ENCODE measurements at places on chromosomes 6 and 20. TPM values are rescaled to one million over a fixed set of nuclear protein-coding genes. Genes with fewer than 3 reads are reported as not detected.

DNA sequence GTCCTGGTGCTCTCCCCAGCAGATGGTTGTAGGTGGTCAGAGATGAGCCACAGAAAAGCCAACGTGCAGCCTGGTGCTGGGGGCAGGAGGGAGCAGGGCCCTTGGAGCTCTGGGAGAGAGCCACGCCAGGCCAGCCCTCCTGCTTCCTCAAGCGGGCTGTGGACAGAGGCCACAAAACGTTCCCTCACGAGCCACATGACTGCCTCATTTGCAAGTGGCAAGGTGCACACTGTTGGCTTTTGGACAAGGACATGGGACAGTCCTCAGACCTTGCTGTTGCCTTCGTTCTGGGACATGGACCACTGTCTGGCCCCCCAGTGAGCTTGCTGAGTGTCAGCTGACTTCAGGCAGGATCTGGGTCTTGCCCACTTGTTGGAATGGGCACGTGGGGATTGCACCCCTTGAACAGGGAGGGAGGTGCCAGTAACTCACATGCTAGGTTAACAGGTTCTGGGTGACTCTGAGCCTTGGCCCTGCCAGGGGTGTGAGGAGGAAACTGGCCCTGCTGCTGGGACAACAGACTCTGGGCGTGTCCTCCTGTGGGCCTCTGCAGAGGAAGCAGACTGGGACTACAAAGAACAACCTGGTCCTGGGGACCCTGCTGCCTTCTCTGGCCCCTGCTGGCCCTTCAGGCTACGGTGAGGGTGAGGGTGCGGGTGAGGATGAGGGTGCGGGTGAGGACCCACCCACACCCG is 2.6 kb downstream of the SLCO4A1 start:
- no peaks in the 10 kb centered on the region for H3K36me3 ChIP-seq
- H3K27ac ChIP-seq = peak overlapping the region; percentile 32
- no peaks in the 10 kb centered on the region for H3K27me3 ChIP-seq
- DNase-seq = peak; percentile 82

TP53INP2 gene
- total RNA-seq = 43.0 TPM

DNA sequence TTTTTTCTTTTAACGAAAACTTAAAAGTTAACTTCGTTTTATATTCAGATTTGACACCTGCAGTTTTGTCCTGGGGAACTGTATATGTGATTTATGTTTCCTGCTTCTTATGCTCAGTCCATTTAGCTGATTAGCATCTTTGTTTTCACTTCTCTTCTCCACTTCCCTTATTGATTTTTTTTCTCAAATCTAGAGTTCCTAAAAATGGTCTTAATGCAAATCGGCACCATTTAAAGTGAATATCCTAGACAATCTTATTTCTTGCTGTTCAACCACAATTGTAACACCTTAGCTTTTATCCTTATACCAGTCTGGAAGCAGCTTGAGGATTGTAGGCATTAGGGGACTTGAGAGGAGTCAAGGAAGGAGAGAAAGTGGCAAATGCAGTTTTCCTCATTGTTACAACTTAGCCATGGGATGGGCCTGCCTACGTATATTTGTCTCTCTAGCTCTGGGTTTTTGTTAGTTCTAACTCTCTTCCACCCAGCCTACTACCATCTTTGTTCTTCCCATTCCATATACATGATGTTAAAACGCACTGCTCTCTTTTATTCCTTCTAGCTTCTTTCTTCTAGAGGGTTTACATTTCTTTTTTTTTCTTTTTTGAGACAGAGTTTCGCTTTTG is 8.5 kb downstream of the QRSL1 start:
- no peak overlapping the region for H3K27ac ChIP-seq
- no peak overlapping the region for H3K4me3 ChIP-seq
- no peak for DNase-seq

DNA sequence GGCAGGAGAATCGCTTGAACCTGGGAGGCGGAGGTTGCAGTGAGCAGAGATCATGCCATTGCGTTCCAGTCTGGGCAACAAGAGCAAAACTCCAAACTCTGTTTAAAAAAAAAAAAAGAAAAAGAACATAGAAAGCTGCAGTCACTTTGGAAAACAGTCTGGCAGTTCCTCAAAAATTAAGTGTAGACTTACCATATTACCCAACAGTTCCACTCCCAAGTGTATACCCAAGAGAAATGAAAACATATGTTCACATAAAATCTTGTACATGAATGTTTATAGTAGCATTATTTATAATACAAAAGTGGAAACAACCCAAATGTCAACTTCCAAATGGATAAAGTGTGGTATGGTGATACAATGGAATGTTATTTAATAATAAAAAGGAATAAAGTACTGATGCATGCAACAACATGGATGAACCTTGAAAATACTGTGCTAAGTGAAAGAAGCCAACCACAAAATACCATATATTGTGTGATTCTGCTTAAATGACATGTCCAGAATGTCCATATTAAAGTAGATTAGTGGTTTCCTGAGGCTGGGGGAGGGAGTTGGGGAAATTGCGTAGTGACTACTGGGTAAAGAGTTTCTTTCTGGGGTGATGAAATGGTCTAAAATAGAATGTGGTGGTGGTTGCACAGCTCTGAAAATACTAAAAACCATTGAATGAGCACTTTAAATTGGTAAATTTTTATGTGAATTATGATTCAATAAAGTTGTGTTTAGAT is 62.9 kb downstream of the SUN5 start:
- H3K27me3 ChIP-seq = no peaks in the 10 kb centered on the region
- no peaks in the 10 kb centered on the region for H3K36me3 ChIP-seq
- no peaks in the 10 kb centered on the region for H3K4me1 ChIP-seq
- H3K27ac ChIP-seq = no peak overlapping the region
- no peak overlapping the region for H3K4me3 ChIP-seq

GRCh38 chr6:108291091-108291490 is 3.8 kb upstream of the AFG1L start:
- no peaks in the 10 kb centered on the region for H3K27me3 ChIP-seq
- no peaks in the 10 kb centered on the region for H3K4me1 ChIP-seq
- no peak for DNase-seq
- no peak overlapping the region for H3K27ac ChIP-seq
- H3K4me3 ChIP-seq = no peak overlapping the region
- H3K36me3 ChIP-seq = no peaks in the 10 kb centered on the region
